ENCODE measurements at places on chromosomes 5 and 9.

DNA sequence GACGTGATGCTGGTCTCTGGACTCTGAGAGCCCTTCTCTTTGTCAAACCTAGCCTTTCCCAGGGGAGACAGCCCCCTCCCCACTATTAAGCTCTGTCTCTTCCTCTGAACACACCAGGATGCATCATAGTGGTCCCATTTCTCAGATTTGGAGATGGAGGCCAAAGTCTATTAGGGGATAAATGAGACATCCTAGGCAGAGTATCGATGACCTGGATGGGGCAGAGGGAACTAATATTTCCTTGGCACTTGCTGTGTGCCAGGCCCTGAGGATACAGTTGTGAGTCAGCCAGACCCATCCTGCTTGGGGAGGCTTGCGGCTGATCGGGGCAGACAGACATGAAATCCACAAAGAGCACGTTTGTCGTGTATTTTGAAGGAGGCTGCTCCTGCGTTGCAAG is 5.2 kb downstream of the DNM1 start:
- no peak for DNase-seq

- DNase-seq = peak; percentile 41
Measured at GRCh38 chr9:108991479-108991878, 21.8 kb downstream of the CTNNAL1 start.

GRCh38 chr9:75803130-75803529 is 87.3 kb upstream of the PCSK5 start:
- DNase-seq = peak; percentile 48

GRCh38 chr9:78618735-78619134 is 321.8 kb downstream of the PSAT1 start:
- no peak for DNase-seq

- DNase-seq = no peak
Measured at GRCh38 chr9:86792136-86792535, 155.2 kb downstream of the GAS1 start.

- DNase-seq = peak; percentile 21
Measured at GRCh38 chr9:89555451-89556375, 49.1 kb upstream of the GADD45G start.

DNA sequence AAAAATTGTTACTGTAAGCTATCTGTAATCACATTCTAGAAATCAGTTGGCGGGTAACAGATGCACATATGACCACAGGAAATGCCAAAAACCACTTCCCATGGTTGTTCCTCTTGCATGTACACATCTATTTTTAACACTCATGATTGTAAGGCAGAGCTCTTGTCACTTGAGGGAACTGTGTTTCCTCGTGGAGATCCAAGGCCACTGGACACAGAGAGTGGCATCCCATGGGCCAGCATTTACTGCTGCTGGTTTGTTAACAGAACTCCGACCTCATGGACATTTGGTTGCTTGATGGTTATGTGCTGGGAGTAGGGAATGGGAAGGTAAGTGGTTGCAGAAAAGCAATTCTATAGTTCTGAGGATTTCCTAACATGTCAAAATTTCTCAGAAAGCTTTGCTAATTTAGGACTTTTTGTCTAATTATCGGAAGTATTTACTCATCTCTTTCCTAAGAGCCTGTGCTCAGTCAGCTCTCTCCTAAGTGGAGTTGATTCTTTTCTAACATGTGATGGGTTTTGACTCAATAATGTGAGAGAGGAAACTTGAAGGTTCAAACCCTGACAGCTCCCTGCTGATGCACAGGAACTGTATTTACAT is 202.0 kb upstream of the NR3C1 start:
- DNase-seq = peak; percentile 58

- no peak for DNase-seq
Measured at GRCh38 chr5:40309851-40310250, 369.9 kb upstream of the PTGER4 start.

- no peak for DNase-seq
Measured at GRCh38 chr5:73388740-73389139, 59.8 kb downstream of the FOXD1 start.

GRCh38 chr9:87494970-87495471 is 2.6 kb upstream of the DAPK1 start:
- DNase-seq = no peak

DNA sequence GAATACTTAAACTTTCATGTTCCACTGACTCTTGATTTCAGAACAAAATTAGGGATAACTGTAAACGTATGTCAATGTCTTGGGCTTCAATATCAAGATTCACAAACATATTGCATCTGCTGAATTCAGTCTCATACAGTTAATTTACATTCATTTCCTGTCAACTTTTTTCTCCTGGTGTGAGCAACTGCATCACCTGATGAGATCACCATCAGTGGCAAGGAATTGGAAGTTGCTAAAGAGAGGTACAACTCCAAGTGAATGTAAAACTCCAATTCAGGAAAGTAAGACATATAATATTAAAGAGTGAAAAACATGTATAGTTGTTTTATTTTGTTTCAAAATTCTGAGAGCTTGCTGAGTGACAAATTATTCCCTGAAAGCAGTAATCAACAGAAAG is 1336.2 kb upstream of the C9orf72 start:
- DNase-seq = no peak

- no peak for DNase-seq
Measured at GRCh38 chr5:168944004-168944403, 356.9 kb downstream of the SLIT3 start.

- DNase-seq = no peak
Measured at GRCh38 chr5:116964438-116964837, 389.8 kb upstream of the SEMA6A start.

DNA sequence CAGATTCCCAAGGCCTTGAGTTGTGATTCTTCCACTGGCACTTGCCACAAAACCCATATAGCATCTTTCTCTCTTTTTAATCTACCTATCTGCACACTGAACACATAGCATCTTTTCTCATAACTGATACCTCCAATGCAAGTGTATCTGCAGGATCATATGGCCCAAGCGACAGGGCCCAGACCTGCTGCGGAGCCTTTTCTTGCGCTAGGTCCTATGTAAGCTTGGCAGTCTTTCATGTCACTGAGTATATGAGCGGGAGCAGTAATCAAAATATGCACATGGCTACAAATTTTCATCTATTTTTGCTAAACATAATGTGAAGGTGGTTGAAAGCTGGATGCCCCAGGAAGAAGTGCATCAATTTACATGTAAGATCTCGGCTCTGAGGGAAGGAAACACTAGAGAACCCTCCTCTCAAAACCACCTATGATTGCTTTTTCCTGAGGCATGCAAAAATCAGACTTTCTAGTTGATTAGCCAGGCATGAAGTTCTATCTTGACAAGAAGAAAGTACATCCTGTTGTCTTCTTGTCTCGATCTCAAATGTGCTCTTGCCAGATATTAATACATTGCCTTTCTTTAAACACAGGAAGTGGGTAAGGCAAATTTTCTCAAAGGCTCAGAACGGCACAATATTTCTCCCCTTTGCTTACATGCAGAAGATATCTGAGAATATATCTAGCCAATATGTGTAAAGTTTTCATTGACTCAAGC is 26.9 kb upstream of the CEMIP2 start:
- no peak for DNase-seq

- no peak for DNase-seq
Measured at GRCh38 chr9:126650404-126651341, 36.9 kb downstream of the LMX1B start.

DNA sequence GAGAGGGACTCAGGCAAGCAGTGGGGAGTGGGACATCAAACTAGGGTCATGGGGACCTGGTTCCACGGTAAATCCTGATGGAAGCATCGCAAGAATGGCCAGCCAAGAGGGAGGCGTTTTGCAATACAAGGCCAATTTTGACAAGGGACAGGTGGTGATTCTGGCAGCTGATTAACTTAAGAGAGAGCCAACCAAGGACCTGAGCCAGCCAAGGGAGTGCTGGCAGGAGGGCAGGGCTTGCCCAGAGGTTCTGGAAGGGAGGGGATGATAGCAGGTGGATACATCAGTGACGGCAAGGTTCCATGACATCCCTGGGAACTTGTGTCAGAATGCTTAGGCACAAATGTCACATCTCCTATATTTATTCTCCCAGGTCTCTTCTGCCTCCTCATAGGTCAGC is 32.8 kb upstream of the PUM3 start:
- DNase-seq = no peak

GRCh38 chr5:82278711-82279370 is 687 bp upstream of the RPS23 start:
- no peak for DNase-seq

GRCh38 chr9:134318941-134319305 is 7.3 kb upstream of the RXRA start:
- DNase-seq = no peak

DNA sequence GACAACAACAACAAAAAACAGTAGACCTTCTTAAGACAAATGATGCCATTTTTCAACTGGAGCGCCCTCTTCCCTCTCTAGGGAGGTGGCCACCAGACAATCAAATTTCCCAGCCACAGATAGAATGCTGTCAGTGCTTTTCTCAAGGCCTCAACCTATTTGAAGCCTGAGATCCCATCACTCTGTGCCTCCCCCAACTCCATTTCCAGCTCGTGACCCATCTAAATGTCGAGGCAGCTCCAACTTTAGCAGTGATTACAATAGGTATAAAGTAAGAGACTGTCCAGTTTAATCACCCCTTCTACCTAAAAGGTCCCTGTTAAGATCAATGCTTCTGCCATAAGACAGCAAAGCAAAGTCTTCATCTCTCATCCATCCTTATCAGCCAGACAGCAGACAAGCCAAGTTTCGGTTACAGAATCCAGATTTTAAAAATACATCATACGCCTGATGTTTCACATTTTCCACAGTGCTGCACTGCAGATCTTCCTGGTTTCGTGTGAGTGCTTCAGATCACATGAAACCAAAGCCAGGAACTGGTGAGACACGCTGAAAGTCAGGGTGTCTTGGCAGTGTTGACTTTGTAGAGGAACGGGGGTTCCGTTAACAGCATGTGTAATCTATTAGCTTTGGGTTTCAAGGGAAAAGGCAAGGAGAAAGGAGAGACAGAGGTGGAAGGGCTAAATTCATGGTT is 447.8 kb downstream of the ENC1 start:
- DNase-seq = peak; percentile 30

- no peak for DNase-seq
Measured at GRCh38 chr5:158838781-158839180, 260.9 kb downstream of the EBF1 start.

DNA sequence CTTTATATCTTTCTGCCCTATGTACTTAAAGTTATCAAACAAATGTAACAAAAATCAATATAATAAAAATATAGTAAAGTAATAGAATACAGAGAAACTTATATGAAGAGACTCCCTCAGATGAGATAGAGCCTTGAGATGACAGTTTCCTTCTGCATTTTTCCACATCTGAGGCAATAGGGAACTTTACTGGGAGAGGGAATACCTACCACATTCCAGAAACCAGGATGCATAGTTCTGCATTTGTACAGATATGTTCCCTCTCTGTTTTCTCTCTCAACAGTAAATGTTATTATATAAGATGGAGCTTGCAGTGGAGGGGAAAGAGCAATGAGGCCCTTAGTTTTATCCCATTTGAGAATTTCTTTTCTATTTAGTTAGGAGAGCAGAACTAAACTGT is 109.6 kb upstream of the KCNN2 start:
- no peak for DNase-seq

- peak; percentile 28 for DNase-seq
Measured at GRCh38 chr9:12503606-12504122, 189.5 kb upstream of the TYRP1 start.

GRCh38 chr5:62689599-62690368 is 111.2 kb downstream of the LRRC70 start:
- no peak for DNase-seq

GRCh38 chr9:134059661-134060395 is 8.0 kb downstream of the BRD3 start:
- DNase-seq = no peak

DNA sequence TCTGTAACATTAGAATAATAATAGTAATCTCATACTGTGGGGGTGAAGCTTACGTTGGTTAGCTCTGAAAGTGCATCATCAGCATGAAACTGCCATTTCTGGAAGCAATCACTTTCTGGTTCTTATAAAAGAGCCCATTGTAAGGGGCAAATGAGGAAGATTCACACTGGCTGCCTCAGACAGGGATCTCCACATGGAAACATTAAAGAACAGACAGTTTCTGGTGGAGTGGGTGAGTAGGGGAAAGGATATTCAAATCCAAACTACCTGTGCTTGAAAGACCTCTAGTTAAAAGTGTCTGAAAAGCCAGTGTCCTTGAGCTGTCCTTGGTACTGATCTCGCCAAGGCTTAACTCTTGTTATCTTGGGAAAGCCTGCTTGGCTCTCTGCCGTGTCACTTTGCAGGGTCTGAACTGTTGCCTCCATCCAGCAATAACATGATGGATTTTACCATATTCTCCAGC is 19.1 kb upstream of the SLC31A2 start:
- peak; percentile 59 for DNase-seq

- DNase-seq = no peak
Measured at GRCh38 chr5:88287302-88287701, 18.7 kb upstream of the TMEM161B start.

GRCh38 chr9:98187926-98188325 is 4.5 kb downstream of the CORO2A start:
- no peak for DNase-seq

DNA sequence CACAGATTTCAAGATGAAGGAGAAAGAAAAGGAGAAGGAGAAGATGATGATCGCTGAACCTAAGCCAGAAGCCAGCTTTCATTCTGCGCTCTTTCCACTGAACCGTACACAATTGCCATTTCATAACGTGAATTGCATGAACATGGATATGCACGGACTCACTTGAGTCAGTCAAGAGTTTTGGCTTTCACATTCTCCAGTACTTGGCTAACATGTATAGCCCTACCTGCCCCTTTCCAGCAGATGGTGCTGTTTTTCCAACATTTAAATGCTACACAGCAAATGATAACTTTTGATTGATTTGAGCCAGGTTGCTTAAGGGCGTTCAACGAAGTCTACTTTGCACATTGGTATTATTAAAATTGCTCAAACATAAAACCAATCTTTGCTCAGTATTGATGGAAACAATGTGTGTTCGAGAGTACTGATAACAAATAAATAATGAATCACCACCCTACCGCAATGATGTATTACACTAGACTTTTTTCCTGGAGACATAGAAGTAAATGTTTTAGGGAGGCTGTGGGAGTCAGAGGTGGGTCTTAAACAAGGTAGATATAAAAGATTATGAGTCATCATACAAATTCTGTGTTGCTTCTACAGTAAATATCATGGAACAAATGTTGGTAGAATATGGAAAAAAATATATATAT is 196.4 kb downstream of the TRPM3 start:
- DNase-seq = peak; percentile 94

DNA sequence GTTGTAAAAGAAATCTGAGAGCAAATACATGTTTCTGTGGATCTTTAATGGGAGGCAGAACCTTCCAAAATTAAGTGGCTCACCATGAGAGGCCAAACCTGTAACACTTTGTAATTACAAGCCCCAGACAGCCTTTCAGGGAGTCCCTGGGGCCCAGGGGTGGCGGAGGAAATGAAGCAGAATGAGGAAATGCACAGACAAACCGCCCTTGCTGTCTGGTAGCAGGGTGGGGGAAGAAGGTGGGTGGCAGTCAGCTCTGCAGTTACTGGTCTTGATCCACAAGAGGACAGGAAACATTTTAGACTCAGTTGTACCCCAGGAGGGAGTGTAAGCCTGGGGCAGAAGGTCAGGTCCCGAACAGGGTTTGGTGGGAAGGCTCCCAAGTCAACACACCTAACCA is 6.5 kb downstream of the ARL14EPL start:
- DNase-seq = no peak

Measured in fibroblast of pulmonary artery (primary cell).